ENCODE measurements at places on chromosomes 4 and X. TPM values are rescaled to one million over a fixed set of nuclear protein-coding genes. Genes with fewer than 3 reads are reported as not detected.

DNA sequence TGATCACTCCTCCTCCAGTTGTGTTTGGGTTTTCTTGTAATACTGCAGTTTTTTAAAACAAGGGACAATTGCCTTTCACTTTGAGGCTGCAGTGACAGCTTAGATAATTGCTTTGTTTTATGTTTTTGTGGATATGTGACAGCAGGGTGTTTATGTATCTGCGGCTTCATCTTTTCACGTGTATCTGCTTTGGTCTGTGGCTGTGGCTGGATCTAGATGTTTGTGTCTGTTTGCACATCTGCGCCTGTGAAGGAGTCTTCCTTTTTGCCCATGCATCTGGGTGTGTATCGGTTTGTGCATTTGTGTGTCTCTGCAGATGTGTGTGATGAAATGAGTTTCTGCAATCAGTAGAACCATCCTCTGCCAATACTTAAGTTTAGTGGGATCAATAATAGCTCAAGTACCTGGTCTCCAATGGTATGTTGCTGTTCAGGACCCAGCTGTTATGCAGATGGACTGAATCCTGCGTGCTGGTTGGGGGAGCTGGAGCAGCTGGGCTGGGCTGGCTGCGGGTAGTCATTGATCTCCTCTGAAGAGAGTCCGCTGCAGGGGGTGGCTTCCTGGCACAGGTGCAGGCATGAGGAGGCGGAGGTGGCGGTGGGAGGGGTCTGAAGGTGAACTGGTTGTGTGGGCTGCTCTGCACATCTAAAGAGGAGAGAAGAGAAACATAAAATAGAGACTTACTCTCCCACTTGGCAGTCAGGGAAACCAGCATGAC lies 390.3 kb downstream of the SH2D1A start:
- no peak for DNase-seq

GRCh38 chr4:15885422-15885821 lies 53.1 kb downstream of the FGFBP1 start:
- DNase-seq, result no peak

DNA sequence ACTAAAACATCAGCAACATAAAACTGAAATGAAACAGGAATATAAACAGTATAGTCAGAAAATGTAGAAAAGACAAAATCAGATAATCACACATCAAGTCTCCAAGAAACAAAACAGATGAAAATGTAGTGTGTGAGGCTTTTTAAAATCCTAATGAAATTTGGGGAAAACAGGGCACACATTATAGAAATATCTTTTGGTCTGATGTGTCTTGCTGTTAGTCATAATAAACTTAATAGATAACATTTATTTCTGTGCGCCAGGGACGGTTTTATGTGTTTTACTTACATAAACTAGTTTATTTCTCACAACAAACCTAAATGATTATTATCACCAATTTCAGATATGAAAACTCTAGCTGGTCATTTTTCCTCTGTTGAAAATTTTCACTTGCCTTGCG lies 293.9 kb upstream of the GATB start:
- no peak for DNase-seq

- peak; percentile 76 for DNase-seq
Observed at GRCh38 chr4:56301181-56301996, 85.9 kb downstream of the AASDH start.

- DNase-seq, result no peak
Observed at GRCh38 chrX:41086627-41086932, 1.3 kb downstream of the USP9X start.

DNA sequence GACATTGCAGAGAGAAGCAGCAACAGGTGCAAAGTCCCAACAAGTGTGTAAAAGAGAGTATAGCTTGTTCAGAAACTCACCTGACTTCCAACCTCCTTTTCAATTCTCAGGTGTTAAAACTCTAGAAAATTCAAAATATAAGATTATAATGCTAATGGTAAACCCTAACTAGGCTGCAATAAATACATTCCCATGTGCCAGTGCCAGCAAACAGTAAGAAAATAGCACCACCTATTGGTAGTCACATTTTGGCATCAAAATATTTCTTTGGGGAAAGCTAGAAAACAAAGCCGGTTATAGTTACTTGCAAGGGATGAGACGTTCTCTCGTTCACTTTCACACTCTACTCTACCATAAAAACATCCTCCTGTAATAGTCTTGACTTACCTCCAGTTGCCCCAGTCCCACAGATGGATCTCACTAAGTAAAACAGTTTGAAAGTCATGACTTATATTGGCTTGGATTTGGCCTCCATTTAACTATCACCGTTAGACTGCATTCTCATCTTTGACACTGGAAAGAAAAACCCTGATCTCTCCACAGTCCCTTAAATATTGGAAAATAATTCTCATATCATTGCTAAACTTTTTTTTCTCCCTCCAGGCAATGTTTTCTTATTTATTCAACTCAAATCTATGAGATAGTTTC lies 9.6 kb downstream of the BMP3 start:
- DNase-seq, result no peak

GRCh38 chrX:11787564-11787963 lies 29.5 kb downstream of the MSL3 start:
- DNase-seq, result peak; percentile 67

DNA sequence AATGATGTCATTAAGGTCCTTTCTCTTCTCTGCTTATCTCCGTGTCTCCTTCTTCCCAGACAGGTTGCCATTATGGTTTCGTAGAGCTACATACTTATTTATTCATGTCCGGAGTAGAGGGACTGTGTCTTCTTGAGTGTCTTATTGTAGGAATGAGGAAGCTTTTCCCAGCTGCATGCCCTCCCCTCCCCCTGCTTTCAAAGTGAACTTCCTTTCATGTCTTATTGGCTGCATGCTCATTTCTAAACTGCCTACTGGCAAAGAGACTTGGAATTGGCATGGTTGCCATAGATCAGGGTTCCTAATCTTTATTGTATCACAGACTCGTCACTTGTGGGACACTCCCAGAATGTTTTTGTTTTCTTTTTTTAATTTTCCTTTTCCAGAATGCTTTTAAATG lies 15.4 kb downstream of the VAMP7 start:
- DNase-seq, result no peak

DNA sequence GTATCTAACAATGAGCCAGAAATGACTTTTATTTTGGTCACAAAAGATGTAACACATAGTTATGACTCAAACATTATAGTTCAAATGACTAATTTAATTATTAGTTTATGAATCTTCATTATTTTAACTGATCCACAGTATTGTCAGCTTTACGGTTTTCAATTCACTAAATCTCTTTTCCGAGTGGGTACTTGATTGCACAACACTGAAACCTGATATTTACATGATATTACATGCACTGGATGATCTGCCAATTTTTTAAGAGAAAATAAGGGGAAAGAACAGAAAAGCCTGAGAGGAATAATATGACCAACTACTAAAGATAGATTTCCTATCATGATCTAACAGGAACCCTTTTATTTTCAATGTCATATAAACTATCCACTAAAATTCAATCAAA lies 1446.0 kb downstream of the FSTL5 start:
- DNase-seq, result no peak

DNA sequence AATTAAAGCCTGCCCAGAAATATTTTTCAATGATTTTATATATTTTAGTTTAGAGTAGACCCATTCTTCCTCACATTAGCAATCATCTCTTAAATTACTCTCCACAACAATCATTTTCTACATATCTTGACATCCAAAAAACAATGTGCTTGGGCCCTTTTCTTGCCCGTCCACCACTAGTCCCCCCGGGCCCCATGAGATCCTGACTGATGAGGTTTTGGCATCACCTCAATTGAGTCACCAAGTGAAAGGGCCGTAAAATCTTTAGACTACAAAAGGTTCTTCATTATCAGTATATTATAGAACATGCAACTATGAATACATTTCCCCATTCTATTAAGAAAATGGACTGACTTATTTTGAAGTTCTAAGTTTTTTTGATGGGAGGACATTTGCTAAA lies 4.0 kb upstream of the CDKL2 start:
- no peak for DNase-seq

GRCh38 chrX:17174671-17175070 lies 200.3 kb upstream of the NHS start:
- DNase-seq, result no peak

Gene SHROOM3
- 35.5 TPM for total RNA-seq

Gene CDS1
- 17.9 TPM for total RNA-seq

Gene BEX2
- 16.5 TPM for total RNA-seq

Gene ZCCHC12
- total RNA-seq, result not detected

Gene CTAG2
- not detected for total RNA-seq
